ENCODE measurements at places on chromosomes 1 and 21.

GRCh38 chr1:34330061-34330460 lies 153.4 kb downstream of the C1orf94 start:
- no peak for DNase-seq

DNA sequence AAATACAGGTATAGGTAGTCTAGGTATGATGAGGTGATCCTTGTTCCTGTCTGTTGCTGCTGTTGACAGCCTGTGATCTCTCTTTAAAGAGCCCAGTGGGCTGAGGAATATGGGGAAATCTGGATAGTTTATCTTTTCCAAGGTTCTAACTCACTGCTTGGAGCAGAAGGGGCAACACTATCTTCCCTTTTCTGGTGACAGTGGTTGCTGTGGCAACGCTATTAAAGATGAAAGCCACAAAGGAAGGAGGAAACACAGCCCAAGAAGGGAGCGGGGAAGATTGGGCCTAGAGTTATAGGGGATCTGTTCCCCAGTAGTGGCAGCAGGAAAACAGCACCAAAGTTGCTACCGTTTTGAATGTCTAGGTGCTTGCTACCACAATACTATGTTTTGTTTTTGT lies 8.8 kb downstream of the PCP4L1 start:
- DNase-seq = no peak

- DNase-seq = no peak
Observed at GRCh38 chr1:15236746-15237145, 10.3 kb upstream of the FHAD1 start.

GRCh38 chr1:34066981-34067603 lies 97.9 kb downstream of the CSMD2 start:
- no peak for DNase-seq

DNA sequence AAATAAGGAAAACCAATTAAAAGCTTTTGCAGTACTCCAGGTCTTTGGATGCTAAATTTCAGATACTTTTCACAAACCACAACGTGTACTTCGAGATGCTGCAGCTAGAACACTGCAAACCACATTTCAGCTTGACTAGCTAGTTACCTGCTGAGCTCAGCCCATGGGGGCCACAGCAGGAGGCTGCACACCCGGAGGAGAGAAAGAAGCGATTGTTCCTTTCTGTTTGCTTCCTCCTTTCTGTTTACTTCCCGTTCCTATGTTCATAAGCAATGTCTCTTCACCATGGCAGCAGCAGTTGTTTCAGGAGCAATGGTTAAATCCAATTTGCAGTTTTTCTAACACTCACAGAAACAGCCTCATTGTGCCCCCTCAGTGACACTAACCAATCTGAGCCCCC lies 225.6 kb upstream of the FGGY start:
- DNase-seq = no peak

GRCh38 chr1:181038399-181038873 lies 4.7 kb downstream of the MR1 start:
- DNase-seq = no peak

GRCh38 chr1:152251391-152251790 lies 27.4 kb upstream of the HRNR start:
- no peak for DNase-seq

Data from GM18507 (cell line).